ENCODE measurements at places on chromosomes 5 and 9.

DNA sequence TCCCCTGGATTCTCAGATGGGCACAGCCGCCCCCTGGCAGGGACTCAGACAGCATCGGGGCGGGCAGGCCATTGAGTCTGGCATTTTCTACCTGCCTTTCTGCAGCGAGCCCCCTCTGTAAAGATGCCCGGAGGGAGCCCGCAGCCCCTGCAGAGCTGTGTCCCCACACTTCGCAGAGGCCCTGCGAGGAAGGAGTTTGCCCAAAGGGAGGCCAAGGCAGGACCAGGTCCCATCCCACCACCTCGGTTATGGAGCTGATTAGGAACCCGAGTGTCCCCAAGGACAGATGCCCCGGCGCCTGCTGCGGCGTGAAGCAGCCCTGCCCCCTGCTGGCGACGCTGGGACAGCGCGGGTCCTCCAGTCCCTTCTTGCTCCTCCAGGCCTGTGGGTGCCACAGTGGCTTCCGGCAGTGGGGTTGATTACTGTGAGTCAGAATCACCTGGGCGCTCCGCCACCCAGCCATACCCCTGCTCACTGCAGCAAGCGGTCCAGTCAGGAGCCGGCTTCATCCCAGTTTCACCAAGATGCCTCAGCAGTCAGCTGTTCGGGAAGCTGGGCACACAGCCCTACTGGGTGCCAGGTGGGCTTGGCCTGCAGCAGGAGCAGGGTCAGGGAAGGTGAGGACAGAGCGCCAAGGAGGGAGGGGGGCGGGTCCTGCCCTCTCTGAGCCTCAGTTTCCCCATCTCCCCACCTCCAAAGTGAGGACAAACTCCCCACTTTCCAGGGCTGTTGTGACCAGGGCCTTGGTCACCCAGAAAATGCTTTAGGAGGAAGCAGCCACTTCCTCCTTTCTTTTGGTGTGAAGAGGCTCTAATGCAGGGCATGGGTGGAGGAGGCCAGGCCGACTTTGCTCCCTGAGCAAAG lies 117.2 kb downstream of the RXRA start:
- DNase-seq: peak; percentile 92

DNA sequence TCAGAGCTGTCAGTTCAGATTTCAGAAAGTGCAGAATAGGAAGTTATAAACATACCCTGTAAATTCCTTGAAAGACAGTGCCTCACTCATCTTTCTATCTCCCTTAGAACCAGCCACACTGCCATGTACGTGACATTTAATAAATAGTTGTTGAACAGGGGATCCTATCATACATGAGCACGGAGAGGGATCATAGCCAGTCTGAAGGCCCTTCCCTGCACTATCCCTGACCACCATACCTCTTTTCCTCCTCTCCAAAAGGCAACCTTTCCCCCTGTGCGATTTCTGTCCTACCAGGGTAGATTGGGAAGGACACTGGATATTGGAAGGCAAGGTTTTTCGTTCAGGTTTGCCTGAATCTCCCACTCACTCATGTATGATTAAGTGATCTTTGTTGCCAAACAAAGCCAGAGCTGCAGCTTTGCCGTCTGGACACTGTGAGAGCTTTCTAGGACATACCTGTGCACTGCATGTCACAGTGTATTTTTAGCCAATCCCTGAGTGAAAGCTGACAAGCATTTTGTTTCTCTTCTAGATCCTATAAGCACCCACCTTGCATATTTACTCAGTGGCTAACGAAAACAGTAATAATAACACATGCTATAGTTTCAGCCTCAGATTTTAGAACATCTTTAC lies 986.5 kb upstream of the WWC1 start:
- DNase-seq: no peak

DNA sequence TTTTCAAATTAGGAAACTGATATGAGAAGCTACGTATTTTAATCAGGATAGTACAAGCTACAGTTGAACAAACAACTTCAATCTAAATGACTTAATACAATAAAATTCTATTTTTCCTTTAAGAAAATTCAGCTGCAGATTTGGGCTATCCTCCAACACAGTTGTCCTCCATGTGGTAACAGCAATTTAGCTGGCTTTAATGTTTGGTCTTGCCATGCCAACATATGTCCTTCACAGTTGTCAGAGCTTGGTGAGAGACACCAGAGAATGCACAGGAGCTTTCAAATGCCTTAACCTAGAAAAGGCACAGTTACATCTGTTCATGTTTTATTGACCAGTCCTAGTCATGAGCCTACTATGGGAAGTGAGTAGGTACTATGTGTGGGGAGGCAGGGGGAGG lies 10.8 kb downstream of the FAM174A start:
- DNase-seq: no peak

GRCh38 chr5:23717486-23717885 lies 210.1 kb downstream of the PRDM9 start:
- DNase-seq: no peak

- DNase-seq: no peak
These were observed 118.7 kb downstream of the LPAR1 start for GRCh38 chr9:110919609-110920008.

DNA sequence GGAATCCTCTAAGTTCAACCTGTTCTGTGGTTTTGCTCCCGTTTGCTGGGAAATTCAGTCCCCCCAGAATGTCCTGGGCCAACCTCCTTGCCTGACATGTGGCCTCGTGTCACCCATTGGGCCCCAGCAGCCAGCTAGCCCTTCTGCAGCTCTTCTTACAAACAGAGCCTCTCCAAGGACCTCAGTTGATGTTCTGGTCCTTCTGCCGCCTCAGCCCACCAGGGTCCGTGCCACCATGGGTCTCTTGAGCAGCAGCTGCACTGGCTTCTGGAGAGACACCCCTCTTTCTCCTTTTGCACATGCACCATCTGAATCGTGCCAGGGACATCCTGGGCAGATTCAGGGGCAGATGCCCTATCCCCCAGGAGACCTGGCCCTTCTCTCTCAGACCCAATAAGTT lies 85.0 kb downstream of the LMX1B start:
- DNase-seq: no peak

DNA sequence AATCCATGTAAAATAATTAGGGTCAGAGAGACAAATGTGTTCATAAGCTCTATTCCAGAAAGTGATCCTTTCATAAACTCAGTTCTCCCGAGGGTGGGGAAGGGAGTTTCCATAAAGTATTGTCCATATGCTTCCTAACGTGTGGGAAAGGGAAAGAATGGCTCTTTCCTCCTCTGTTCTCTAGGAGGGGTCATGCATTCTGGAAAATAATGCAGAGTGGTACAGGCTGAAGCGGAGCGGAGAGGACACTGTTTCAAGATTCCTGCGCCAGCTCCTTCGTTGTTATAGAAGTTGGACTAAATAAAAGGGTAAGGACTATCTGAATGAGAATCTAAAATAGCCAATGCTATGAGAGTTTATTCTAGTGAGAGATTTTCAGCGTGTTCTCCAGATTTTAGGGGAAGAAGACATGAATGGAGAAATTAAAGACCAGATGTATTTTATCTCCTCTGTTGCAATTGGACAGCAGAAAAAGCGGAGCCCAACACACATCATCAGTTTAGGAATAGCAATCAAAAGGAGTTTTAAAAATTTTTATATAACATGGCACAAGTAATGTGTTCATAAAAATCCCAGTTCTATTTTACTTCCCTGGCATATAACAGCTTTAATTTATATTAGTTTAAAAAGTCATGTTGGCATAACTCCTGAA lies 166.9 kb upstream of the MPDZ start:
- DNase-seq: no peak

- no peak for DNase-seq
These were observed 26.9 kb downstream of the ZNF484 start for GRCh38 chr9:92850898-92851297.

Data from CD4-positive, alpha-beta T cell treated with Interleukin-2 at 100 ng/mL for 4 hours (primary cell).